ENCODE measurements at places on chromosomes 2 and 18.

DNA sequence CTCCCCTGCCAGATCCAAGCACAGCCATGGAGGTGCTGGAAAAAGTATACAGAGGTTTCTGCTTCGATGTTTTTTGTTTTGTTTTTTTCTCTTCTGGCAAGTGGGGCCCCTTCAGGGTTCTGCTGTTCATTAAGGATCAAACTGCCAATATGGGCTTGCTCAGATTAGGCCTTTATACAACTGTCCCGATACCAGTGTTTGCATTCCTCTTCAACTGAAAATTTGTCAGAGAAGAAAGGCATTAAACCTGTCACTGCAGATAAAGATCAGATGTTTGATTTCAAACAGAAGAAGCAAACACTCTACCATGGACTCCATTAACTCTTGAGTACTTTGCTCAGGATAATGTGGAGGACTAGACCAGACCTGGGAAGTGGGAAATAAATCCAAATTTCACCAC lies 396.0 kb upstream of the SMIM21 start:
- no peak for DNase-seq

DNA sequence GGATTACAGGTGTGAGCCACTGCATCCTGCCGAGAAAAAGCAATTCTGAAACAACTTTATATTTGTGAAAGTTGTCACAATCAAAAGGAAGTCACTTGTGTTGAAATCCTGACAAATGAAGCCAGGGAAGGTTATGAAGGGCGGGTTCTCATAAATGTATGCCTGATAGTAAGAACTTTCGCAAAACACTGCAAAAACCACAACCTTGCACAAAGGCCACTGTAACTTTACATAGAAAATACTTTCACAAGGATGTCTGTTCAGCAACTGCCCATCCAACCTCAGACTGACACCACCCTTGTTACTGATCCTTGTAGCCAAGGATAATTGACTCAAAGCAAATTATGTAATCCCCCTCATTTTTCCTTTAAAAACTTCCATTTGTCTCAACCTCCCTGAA lies 90.6 kb downstream of the SLC4A3 start:
- no peak for DNase-seq

DNA sequence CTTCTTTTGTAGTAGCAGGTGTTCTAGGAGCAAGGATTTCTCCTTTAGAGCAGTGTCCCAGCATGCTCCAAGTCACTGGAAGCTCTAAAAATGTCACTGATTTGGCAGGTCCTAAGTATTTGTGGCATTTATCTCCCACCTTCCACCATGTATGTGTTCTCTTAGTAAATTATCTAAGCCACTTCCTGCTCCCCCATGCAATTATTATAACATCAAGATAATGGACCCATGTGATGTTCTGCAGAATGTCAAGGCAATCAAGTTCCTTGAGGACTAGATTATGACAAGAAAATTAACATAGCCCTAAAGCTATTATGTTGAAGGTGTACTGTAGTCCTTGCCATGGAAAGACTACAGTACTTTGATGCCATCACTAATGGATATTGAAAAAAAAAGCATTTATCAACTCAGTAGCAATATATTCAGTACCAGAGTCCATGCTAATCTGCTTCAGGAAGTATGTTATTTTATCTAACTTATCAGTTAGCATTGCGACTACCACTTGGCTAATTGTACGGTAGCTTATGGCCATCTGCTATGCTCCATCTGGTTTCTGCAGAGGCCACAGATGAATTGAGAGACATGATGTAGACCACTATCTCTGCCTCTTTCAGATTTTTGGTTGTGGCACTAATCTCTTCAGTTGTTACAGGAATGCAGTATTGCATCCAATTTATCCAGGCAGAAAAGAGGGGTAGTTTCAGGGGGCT lies 56.7 kb downstream of the GPR39 start:
- DNase-seq: no peak

DNA sequence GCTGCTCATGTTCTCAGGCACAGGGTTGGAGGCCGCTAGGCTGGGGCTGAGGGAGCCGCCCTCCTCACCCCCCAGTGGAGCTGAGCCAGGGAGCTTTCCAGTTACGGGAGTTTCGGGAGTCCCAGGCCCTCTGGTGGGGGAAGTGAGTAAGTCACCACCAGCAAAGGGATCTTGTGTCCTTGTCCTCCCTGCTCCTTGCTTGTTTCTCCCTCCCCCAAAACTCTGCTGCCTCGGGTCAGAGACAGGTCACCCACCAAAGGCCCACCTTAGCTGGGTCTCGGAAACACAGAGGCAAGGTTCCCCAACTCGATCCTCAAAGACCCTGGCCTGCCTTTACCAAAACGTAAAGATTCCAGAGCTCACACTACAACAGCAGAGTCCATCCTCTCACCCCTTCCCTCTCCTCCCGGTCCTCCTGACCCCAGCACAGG lies 60.5 kb upstream of the POMC start:
- DNase-seq: no peak

- DNase-seq: no peak
Measured at GRCh38 chr2:146324951-146325350, 1519.9 kb upstream of the ACVR2A start.

DNA sequence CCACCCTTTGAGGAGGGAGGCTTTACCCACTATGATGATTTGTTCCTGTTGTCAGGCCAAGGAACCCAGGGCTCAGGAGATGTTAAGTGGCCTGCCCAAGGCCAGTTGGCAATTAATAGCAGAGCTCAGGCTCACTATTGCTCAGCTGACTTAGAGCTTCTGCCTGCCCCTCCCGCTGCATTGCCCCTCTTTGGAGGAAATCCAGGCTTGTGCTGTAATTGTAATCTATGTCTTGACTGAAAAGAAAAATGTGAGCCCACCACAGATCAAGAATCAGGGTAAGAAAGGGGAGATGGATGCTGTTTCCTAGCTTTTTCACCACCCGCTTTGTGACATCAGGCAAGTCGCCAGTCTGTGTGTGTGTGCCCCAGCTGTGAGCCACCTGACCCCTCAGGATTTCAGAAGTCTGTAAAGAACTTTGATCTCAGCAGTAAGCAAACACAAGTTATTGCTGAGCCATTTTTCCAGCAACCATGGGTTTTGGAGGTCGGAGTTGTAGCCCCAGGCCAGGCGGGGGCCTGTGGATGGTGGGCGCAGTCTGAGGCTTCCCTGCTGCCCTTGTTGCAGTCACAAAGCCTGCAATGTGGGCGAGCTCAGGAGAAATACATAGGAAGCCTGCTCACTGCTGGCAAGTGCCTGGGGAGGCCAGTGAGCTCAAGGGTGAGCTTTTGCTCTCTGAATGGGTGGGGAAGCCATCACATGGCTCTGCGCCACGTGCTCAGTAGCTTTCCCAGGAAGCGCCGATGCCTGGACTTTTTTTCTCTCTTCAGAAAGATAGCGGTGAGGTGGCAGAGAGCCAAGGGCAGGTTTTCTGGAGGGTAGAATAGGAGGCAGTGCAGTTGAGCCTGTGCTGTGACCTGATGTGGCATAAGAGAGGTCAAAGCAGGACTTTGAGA lies 6.1 kb downstream of the CABLES1 start:
- DNase-seq: no peak

- DNase-seq: no peak
Measured at GRCh38 chr2:118519511-118519910, 327.9 kb downstream of the EN1 start.

DNA sequence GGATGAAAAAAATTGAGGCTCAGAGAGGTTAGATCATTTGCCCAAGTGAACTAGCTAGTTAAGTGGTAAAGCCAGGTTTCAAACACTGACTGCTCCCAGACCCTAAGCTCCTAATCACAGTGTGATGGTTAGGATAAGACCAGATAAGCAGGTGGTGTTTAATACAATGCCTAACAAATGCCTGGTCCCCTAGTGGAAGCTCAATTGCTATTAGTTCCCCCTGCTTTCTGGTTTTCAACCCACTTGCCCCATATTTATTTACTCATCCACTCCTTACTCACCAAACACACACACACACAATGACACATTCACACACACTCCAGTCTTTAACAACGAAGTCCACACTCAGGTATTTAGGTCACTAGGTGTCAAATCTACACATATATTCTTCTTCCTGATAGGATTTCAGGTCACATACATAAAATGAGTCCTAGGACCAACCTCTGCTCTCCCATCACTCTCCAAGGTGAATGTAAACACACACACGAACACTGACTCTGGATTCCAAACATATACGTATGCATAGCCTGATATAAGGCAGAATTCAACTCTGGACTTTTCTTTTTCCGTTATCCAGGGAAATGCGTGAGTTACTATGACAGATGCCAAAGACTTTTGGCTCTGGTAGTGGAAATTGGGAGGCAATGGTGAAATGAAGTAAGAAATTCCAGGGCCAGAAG lies 73.6 kb upstream of the TSPYL6 start:
- DNase-seq: no peak

DNA sequence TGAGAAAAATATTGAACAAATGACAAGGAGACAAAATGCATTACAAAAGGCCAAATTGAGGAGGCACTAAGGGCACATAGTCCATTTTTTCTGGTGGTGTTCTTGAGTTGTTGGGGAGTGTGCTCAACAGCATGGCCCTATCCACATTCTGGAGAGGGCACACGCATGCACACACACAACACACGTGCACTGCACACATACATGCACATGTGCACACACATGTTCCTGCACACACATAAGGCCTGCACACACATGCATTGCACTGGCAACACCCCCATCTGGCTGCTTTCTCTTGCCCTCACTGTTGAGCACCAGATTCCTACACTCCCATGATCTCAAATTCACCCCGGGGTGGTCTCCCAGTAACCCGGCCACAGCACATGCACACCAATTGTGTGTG lies 659.2 kb upstream of the RAB6C start:
- no peak for DNase-seq

- no peak for DNase-seq
Measured at GRCh38 chr2:202346180-202346579, 29.9 kb upstream of the BMPR2 start.

DNA sequence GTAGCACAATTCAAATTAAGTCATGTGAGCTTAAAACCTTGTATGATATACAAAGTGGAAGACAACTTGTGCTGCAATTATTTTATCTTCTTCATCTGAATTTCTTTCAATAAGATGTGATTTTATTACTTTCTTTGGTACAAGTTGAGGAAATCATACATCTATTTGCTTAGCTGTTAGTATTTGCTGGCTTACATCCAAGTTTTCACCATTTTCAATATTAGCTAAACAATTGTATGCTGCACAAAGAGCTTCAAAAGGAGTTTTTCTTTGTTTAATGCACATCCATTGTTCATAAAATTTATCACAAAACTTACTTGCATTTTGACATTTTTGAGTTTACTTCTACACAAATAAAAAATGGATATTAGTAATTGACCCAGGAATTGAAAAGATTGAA lies 40.9 kb downstream of the SCN9A start:
- DNase-seq: no peak
